SJSA1 (cell line): ENCODE measurements at places on chromosomes 13 and 19. TPM values are rescaled to one million over a fixed set of nuclear protein-coding genes. Genes with fewer than 3 reads are reported as not detected.

GRCh38 chr19:33638167-33639034, 16.6 kb downstream of the CHST8 start:
- peaks cover 21% of the 10 kb centered on the region for H3K27me3 ChIP-seq
- H3K4me1 ChIP-seq = no peaks in the 10 kb centered on the region
- no peak for DNase-seq
- H3K27ac ChIP-seq = no peak overlapping the region

DNA sequence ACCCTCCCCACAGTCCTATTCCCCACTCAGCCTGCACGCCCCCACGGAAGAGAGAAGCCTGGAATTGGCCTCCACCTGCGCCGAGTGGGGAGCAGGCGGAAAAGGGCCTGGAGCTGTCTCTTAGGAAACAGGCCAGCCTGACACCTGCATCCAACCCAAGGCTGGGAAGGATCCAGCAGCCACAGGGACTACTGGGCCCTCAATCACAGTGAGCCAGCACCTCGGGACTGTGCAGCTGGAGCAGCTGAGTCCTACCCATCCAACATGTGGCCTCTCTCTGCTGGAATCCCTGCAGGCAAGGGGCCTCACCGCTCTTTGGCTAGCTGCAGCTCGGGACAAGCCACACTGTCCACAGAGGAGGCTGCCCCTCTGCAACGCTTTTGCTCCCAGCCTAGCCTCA, 8.3 kb upstream of the EPHX3 start:
- no peaks in the 10 kb centered on the region for H3K27me3 ChIP-seq
- DNase-seq = no peak
- H3K36me3 ChIP-seq = peaks cover 86% of the 10 kb centered on the region
- no peaks in the 10 kb centered on the region for H3K4me1 ChIP-seq
- H3K27ac ChIP-seq = no peak overlapping the region
- no peak overlapping the region for H3K4me3 ChIP-seq

DNA sequence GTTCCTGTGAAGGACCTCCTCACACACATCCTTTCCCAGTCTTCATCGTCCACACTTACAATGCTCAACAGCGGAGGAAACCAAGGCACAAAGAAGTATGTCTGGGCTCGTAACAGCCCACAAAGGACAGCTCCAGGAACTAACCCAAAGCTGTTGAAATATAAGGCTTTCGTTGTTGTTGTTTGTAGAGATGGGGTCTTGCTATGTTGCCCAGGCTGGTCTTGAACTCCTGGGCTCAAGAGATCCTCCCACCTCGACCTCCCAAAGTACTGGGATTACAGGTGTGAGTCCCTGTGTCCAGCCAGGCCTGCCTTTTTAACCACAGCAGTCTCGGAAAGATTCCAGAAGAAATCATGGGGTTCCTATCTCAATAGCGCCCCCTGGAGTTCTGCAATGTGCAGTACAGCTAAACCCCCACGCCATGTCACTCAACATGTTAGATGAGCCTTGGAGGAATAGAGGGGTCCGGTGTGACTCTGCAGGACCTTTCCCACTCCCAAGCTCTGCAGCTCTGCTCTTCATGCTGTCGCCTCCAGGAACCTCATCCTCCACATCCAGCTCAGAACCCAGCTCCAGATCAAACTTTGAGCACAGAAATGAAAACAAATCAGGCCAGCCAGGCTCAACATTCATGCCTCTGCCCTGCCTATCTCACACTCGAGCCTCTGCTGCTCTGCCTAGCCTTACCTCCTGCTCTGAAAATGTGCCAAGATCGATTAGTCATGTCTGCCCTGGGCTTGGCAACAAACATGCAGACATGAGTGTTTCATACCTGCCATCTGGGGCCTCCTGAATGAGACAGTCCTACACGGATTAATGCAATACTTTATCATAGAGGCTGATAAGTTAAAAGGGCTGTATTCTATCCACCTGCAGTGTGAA, 7.5 kb downstream of the PLA2G4C start:
- no peak overlapping the region for H3K27ac ChIP-seq
- peaks cover 5% of the 10 kb centered on the region; the same call in 1 of the 2 replicates for H3K4me1 ChIP-seq
- DNase-seq = peak; percentile 37
- H3K36me3 ChIP-seq = no peaks in the 10 kb centered on the region

FFAR3 gene
- not detected in 2 replicates for total RNA-seq

ZNF8 gene
- 2.5 and 4.1 TPM in 2 replicates for total RNA-seq
